ENCODE measurements at places on chromosomes 11 and 22.
A peak's percentile ranks its signal among the peaks of the same experiment; 100 is the strongest.

DNA sequence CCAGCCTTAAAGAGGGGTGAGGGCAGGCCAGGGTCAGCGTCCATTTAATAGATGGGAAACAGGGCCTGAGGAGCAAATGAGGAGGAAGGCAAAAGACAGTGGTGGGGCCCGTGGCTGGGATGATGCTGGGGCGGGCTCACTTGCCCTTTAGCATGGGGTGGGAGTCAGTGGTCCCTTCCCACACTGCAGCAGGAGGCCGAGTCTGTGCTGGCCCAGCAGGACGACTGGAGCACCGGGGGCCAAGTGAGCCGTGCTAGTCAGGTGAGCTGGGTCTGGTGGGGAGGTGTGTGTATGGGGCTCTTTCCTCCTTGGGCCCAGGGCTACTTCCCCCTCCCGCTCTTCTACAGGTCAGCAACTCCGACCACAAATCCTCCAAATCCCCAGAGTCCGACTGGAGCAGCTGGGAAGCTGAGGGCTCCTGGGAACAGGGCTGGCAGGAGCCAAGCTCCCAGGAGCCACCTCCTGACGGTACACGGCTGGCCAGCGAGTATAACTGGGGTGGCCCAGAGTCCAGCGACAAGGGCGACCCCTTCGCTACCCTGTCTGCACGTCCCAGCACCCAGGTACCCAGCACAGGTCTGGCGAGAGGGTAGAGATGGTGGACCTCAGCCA, 12.8 kb downstream of the SCYL1 start:
- peak; percentile 30 for DNase-seq

GRCh38 chr22:40258017-40258416, 80.3 kb downstream of the TNRC6B start:
- peak; percentile 16 for DNase-seq

DNA sequence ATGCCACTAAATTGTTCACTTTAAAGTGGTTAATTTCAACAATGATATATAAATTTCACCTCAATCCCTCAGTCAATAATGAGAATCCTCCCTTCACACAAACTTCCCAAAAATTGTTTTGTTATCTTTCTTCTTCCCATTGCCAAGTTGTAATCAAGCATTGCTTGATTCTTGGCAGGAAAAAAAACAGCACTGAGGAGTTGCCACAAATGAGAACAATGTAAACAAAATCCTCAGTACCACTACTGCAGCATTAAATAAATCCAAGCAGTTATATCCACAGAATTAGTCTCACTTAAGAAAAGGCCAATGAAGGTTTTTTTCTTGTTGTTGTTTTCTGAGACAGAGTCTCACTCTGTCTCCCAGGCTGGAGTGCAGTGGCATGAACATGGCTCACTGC, 38.2 kb downstream of the FAM168A start:
- no peak for DNase-seq

GRCh38 chr11:9651899-9652748, 11.8 kb upstream of the SWAP70 start:
- no peak for DNase-seq

GRCh38 chr11:87223816-87224215, 186.1 kb downstream of the TMEM135 start:
- DNase-seq, result peak; percentile 62

- no peak for DNase-seq
Measured at GRCh38 chr22:47690166-47690565, 927.7 kb downstream of the TBC1D22A start.

GRCh38 chr11:103170865-103171264, 61.6 kb downstream of the DYNC2H1 start:
- peak; percentile 2 for DNase-seq

GRCh38 chr11:75214411-75214821, 26.2 kb upstream of the TPBGL start:
- peak; percentile 54 for DNase-seq

DNA sequence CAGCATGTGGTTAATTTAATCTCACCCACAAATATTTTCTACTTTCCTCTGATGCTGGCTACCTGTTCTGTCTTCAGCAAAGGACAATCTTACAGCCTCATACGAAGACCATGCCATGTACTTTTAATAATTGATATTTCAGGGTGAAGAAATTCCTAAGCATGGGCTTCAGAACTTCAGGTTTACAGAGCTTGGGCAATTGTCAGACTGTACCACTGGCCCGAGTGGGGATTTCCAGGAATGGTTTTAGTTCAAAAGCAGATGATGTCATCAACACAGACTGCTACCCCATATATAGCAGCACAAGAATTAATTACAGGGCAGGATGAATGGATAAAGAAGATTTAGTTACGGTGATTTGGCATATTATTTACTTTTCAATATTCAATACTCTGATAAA, 171.8 kb downstream of the ETS1 start:
- DNase-seq, result no peak

DNA sequence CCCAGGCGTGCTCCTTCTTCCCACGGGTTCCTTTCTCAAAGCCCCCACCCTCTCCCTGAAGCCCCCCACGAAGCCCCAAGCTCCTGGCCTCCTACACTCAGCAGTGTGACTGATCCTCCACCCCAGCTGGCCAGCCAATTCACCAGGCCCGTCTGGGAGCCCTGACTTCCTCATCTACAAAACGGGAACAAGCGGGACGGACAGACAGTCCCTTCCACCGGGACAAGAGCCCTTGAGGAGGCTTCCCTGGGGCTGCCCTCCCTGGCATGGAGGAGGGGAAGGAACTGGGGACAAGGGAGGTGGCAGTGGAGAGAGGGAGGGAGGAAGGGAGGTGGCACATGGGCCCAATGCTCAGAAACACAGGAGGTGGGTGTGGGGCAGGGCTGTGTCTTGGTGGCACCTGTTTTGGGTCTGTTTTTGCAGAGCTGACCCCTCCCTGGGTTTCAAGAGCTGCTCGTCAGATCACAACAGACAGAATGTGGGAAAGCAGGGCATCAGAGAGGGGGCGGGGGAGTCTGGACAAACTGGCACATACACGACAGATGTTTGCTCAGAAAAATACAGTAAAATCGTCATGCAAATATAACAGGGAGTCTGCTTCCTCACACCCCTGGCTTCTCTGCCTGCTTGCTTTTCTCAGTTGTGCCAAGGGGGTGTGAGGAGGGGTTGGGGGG, 56.8 kb downstream of the ELFN2 start:
- DNase-seq, result no peak

DNA sequence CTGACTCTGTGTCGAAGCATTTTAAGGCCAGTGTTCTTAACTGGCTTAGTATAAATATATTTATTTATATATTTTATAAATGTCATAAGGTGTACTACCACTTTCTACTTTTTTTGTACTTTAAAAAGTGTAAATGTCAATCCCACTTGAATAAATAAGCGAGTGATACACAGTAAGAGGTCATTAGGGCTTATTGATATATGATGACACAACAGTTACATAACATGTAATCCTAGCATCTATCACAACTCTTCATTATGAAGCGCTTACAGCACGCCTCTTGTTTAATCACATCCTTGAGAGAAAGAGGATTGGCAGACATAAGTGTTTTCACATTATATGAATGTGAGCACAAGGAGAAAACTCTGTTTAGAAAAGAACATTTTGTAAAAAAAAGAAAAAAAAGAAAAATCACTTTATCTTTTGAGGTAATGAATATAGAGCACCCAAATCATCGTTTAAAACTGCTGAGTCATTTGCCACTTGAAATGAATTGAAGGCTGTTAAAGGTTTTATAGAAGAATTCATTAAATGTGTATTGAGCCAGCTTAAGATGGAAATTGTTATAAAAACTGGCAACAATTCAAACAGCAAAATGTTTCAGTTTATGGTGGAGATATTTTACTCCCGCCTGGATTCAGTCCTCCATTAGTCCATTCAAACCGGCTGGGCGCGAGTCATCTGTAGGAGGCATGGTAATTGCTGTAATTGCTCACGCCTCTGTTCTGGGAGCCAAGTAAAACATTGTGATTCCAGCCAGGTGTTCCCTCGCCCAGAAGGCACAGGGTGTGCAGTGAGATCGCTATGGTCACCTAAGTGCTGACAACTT, 627.3 kb upstream of the KIRREL3 start:
- DNase-seq, result no peak

- DNase-seq, result no peak
Measured at GRCh38 chr11:67647471-67647870, 3.1 kb downstream of the ACY3 start.

GRCh38 chr22:44591146-44591790, 93.2 kb upstream of the RTL6 start:
- no peak for DNase-seq

DNA sequence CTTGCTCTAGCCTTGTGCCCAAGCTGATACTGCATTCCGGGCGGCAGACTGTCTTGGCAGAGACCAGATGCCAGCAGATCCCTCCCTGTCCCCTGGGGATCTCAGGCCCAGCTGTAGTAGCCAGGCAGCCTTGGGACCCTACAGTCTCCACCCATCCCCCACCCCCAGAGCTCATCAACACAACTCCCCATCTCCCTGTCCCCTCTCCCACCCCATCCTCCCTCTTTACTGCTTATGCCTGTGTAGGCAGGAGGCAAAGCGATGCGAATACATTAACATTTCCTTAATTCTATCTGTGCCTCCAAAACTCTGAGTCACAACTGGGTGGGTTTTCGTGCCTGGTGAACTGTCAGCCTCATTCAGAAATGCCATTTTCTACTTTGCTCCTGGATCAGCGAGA, 547.6 kb downstream of the BUD13 start:
- no peak for DNase-seq

- DNase-seq, result no peak
Measured at GRCh38 chr11:34676227-34676626, 55.3 kb downstream of the EHF start.

DNA sequence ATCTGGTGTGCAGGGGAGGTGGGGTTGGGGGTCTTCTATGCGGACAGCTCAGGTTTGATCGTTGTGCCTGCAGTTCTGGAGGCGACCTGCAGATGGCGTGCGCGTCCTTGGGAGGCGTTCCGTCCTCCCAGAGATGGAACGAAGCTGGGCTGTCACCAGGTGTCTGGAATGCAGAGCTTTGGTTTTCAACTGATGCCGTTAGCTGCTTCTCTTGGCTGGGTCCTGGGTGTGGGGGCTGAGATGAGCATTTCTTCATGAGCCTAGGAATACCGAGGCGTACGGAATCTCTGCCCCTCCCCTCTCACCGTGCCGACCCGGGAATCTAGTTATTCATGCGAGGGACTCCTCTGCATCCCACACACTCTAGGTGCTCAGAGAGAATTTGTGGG, 98.6 kb downstream of the CEP164 start:
- DNase-seq, result peak; percentile 28

- DNase-seq, result peak; percentile 35
Measured at GRCh38 chr11:64444838-64445441, 86.0 kb downstream of the RPS6KA4 start.

GRCh38 chr11:64022125-64022784, 13.5 kb upstream of the FLRT1 start:
- DNase-seq, result no peak

DNA sequence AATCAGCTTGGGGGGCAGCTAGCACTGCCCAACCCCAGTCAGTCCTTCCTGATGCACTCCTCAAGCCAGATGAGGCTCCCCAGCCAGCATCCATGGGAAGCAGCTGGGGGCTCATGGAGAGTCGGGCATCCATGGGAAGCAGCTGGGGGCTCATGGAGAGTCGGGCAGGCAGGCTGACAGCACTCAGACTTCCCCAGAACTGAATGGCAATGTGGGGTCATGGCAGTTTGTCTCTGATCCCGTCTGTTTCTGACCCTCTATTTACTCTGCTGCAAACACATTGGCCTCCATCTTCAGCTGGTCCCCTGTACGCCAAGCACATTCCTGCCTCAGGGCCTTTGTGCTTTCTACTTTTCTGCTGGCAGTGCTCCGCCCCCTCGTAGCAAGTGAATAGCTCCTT, 314.8 kb downstream of the NTM start:
- DNase-seq, result no peak

DNA sequence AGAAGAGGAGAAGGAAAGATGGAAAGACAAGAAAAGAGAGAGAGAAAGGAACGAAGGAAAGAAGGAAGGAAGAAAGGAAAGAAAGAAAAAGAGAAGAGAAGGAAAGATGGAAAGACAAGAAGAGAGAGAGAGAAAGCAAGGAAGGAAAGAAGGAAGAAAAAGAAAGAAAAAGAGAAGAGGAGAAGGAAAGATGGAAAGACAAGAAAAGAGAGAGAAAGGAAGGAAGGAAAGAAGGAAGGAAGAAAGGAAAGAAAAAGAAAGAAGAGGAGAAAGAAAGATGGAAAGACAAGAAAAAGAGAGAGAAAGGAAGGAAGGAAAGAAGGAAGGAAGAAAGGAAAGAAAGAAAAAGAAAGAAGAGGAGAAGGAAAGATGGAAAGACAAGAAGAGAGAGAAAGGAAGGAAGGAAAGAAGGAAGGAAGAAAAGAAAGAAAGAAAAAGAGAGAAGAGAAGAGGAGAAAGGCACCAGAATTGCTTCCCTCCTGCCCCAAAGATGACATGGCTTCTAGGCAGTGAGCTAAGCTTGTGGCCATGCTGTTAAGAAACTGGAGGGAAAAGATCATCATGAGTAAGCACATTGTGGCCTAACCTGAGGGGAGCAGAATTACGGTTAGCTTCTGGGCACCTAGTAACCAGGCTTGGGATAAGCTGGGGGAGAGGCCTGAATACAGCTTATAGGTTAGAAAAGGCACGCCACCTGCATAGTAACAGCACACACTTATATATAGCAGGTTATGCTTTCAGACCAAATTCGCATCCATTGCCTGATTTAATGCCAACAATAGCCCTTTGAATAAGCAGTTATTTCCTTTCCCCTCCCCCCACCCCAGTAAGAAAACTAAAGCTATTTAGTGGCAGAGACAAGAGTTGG, 2.3 kb upstream of the ST3GAL4 start:
- peak; percentile 64 for DNase-seq

- peak; percentile 66 for DNase-seq
Measured at GRCh38 chr11:35029979-35030682, 108.8 kb upstream of the CD44 start.

- DNase-seq, result peak; percentile 39
Measured at GRCh38 chr22:47092896-47093311, 330.5 kb downstream of the TBC1D22A start.

DNA sequence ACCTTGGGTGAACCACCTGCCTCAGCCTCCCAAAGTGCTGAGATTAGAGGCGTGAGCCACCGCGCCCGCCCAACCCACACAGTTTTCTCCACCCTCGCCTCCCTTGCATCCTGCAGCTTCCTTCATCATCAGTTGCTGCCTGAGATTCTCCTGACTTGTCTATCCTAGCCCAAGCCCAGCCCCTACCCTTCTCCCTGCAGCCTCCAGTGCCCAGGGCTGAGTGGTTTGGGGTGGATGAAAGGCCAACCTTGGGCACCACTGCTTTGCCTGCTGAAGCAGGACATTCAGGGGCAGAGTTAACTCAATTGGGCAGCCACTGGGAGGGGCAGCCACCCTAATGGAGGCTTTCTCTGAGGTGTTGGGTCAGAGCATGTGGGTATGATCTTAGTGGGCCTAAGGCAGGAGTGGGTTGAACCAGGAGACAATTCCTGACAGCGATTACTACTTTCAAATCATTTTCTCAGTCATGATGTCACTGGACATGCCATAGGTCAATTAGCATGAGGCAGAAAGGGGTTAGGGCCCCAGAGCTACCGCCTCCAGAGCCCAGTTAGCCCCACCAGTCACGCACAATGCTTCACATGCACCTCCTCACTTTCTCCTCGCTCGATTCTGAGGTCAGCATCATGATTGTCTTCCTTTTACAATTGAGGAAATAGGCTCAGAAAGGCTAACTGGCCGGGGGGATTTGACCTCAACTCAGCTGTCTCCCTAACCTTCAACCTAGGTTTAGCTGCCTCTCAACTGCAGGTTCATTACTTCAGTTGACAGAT, 1.0 kb upstream of the FKBP2 start:
- no peak for DNase-seq

- DNase-seq, result no peak
Measured at GRCh38 chr11:3194016-3194816, 24.4 kb downstream of the MRGPRG start.

- peak; percentile 90 for DNase-seq
Measured at GRCh38 chr11:72831521-72832300, 17.5 kb downstream of the ATG16L2 start.
